NCI-H1048 (cell line): ENCODE measurements at places on chromosomes 6 and 20.

DNA sequence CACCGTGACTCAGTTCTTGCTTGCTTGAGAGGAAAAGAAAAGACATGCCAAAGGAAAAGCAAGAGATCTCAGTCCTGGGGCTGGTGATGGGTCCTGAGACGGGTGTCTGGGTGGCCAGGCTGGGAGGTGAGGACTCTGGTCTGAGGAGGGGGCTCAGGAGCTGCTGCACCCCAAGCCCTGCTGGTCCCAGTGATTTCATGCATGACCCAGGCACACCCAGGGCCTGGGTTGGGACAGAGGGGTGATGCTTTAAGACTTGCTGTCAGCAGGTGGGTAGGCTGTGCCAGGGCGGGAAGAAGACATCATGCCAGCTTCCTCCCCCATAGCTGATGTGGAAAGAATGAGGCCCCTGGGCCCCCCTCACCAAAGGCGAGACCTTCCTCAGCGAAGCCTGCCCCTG, 65.1 kb upstream of the PMEPA1 start:
- DNase-seq: no peak

GRCh38 chr6:165178056-165178455, 131.3 kb downstream of the C6orf118 start:
- no peak for DNase-seq

DNA sequence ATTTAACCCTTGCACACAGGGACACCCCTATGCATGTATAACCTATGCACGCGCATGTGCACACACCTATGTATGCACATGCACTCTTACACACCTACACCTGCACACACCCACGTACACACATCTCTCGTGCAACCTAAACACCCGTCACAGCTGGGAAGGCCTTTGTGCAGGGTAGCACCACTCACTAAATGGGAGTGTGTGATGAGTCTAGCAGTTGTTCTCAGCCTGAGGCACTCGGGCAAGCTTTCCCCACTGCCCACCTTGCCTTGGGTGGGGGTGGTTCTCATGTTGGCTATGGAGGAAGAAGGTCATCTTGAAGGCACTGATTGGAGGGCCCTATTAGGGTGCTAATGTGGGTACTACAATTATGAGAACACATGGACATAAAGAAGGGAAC, 85.8 kb downstream of the DLL1 start:
- DNase-seq: no peak

DNA sequence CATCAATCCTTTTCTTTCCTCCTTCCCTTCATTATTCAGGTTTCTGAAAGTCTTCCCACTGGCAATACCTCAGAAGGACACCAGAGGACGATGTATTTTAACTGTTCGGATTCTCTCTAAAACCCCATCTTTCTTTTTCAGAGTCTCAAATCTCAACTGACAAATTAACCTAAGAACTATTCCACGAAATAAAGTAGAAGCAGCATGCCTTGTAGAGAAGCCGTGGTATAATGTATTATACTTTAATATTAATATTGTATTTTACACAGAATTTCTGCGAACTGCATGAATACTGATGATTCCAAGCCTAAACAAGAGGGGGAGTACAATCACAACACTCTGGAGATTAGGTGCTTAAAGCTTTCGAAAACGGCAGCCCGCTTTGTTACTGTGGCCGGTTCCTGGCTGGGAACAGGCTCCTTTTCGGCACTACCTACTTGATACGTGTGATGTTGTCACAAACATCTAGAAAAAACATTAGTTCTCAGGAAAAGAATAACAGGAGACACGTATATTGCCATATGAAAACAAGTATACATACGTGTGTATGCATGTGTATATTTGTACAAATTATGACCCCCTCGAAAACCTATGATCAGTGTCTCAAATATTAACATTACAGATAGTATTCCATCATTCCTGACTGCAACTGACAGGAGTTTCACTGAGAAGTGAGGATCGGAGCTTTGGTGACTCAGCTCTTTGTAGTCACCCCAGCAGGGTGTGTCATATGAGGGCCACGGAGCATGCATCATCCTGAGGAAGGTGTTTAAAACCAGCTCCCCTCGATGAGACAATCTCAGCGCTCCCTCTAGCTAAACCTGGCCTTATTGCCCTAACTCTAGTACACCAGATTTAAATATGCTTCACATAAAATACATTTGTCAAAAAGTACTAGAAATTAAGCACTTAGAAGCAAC, 319.7 kb upstream of the TCF21 start:
- peak; percentile 1 for DNase-seq

DNA sequence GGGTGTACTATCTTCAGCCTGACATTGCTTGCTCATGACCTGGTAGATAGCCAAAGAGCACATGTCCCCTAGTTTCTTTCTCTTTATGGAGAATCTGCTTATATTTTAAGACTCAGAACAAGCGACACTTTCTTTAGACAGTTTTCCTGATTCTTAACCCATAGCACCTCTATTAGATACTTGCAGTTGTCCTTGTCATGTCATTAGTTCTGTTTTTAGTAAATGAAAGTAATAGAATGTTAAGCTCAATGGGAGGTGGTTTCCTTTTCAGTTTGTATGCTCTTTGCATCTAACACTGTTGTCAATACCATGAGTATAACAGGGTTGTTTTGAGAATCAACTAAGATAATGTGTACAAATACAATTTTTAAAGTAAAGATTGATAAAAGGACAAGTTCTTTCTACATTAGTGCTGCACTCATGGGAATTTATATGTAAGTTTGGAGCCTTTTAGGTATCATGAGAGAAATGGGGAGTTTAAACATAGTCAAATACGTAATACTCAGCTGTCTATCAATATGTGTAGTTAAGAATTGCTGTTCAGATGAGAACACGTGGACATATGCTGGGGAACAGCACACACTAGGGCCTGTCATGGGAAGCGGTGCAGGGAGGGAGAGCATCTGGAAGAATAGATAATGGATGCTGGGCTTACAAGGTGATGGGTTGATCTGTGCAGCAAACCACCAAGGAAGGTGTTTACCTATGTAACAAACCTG, 124.3 kb downstream of the GRM1 start:
- no peak for DNase-seq

- no peak for DNase-seq
Measured at GRCh38 chr6:37862430-37862829, 42.9 kb downstream of the ZFAND3 start.

- DNase-seq: no peak
Measured at GRCh38 chr20:845941-846893, 12.7 kb downstream of the FAM110A start.

- DNase-seq: no peak
Measured at GRCh38 chr6:137049095-137049494, 4.3 kb upstream of the IL20RA start.

DNA sequence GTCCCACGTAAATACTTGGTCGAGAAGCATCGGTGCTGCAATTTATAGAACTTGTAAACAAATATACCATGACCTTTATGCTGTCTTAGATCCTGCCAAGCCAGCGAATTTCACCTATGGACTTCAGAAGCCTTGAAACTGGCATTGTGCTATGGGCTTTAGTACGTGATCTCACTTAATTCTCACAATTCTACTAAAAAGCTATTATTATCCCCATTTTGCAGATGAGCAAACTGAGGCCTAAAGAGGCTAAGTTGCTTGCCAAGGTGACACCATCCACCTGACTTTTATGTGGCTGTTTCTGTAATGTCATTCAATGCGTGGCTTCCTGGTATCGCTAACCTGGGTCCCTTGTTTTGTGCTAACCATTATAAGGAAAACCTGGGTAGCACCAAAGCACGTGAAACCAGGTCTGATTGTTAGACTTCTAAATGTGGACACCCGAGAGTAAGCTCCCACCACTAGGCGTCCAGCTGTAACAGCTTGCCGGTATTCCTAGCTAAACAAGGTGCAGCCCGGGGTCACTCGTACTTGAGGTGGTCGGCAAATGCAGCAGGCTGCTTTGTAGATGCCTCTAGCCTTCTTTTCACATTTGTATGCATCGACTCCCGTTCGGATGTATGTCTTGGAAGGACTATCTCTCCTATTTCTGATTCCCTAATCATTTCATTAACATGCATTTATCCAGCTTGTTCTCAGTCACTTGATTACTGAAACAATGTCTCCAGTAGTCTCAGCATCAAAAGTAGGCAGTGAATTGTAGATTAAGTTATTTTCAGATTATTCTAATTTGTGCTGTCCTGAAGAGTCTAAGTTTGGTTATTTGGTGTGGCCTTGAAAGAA, 1.1 kb downstream of the SYNJ2 start:
- DNase-seq: no peak

GRCh38 chr20:4813076-4813862, 91.6 kb downstream of the PRND start:
- no peak for DNase-seq

DNA sequence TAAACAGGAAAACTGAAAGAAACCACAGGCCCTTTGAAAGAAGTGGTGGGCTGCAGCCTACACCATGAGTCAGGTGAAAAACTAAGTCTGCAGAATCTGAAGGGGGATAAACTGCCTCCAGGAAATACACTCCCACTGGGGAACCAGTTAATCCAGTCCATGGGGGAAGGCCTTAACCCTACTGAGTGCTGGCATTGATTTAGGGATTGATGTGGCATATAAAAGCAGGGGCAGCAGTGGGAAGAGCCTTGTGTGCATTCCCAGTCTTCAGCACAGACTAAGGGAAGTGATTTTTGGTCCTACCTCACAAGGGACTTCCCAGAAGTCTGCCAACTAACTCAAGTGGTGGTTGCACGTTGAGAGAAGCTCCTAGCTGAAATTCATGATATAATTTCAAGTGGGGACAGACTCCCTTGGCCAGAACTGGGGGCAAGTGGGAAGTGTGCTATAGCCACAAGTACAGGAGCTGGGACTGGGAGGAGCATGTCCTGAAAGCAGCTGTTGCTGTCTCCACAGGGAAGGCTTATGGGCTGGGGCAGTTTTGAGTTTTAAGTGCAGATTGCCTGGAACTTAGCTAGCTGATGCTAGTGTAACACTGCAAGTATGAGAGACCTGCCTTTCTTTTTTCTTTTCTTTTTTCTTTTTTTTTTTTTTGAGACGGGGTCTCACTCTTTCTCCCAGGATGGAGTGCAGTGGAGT, 31.2 kb downstream of the CITED2 start:
- DNase-seq: no peak

DNA sequence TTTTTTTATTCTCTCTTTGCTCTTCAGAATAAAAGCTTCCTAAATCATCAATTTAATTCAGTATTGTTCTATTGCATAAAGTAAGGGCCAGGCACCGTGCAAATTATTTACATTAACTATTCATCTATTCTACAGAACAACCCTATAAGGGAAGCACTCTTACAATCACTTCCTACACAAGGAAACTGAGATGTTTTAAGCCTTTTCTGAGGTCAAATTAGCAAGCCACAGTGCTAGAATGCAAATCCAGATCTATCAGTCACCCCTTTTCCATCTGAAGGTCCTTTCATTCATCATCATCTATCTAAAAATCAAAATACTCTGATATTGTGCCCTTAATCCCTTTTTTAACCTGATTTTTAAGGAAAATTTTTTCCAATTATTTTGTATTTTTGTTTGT, 31.2 kb downstream of the FRK start:
- DNase-seq: no peak

- DNase-seq: no peak
Measured at GRCh38 chr20:12203981-12204380, 286.3 kb downstream of the BTBD3 start.

GRCh38 chr6:81067057-81067456, 685.4 kb downstream of the TENT5A start:
- DNase-seq: peak; percentile 13

- DNase-seq: no peak
Measured at GRCh38 chr6:93059911-93060310, 359.4 kb downstream of the EPHA7 start.
